ENCODE measurements at places on chromosomes 11 and 22.

GRCh38 chr11:124788521-124788920 is 11.7 kb downstream of the MSANTD2 start:
- DNase-seq = no peak

DNA sequence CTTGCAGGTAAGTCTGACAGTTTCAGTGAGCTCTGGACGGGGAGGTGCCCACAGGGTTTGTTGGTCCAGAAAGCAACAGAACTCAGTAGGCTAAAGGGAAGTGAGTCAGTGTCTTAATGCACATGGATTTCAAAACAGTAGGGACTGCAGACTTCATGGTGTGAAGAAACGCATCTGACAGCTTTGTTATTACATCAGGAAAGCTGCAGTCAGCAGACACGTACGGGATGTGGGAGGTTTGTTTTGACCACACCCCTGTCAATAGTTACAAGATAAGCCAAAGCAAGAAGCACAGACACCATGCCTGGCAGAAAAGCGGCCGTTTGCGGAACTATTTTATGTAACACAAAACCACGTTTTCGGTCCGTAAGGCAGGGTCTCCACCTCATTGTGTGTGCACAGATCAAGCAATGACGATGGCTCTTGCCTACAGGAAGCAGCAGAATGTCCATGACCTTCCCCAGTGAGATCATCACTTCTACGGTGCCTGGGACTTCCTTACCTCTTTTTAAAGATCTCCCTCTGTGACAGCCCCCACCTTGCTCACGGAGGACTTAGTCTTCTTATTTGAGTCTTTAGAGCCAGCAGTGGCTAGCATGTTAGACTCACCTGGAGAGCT is 58.2 kb upstream of the FTH1 start:
- DNase-seq = peak; percentile 84

DNA sequence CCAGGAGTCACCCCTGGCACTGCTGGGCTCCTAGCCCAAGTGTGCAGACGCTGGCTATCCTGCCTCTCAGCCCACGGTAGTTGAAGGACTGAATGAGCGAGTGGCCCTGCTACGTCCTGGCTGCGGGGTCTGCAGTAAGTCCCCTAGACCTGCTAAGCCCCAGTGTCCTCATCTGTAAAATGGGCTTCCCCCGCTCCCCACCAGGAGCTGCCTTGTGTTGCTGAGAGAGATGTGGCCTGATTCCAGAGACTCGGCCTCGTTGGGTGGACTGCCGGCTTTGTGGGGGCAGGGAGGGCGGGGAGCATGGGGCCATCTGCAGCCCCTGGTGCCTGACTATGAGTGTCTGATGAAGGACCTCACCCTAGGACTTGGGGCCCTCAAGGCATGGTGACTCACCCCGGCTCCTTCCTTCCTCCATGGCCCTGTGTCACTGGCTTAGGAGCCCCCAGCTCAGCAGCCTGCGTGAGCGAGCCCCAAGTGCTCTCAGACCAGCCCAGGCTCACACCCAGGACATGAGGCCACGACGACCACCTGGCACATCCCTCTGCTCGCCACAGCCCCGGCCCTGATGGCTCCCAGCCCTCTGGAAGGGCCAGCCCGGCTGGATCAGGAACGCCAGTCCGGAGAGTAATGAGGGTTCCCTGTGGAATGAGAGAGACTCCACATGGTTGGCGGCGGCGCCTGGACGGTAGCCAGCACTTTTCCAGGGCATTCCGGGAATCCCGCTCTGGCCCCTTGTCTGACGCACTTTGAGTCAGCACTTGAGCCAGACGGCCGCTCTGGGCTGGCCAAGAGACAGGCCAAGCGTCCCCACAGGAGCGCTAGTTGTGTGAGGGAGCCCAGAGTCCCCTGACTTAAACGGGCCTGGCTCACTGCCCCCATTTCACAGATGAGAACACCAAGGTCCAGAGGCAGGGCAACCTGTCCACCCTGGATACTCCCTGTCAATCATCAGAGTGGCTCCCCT is 50.5 kb upstream of the SHISAL1 start:
- DNase-seq = no peak

DNA sequence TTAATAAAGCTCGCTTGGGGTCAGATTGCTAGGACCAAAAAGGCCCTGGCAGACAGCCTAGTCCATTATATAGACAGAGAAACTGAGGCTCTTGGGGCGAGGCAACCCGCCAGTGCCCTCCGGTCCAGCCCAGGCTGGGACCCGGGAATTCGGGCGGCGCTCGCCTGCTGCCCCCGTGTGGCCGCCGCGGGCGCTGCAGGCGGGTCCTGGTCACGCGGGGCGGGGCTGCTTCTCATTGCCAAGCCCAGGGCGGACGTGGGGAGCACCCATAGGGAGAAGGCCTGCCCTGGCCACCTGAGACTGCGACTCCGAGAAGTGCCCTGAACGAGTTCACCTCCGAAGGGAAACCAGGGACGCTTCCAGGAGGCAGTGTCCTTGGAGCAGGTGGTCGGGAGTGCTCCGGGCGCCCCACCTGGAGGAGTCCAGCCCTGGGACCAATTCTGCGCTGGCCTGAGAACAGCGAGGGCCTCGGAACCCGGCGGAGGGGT is 36.0 kb upstream of the CSNK1E start:
- DNase-seq = peak; percentile 81

DNA sequence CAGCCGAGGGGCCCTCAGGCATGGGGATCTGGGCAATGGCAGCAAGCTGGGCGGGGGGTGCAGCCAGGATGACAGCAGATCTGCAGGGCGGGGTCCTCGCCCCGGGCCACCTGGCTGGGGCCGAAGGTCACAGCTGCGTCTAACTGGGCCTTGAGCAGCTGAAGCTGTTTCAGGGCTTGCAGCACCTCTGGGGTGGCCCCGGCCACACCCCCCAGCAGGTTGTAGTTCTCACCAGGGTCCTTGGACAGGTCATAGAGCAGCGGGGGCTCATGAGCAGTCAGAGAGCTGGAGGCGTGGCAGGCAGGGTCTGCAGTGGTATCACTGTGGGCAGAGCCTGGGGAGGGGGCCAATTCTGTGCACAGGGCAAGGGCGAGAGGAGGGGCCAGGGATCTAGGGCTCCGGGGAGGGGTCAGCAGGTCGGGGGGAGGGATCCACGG is 2.8 kb downstream of the ARSA start:
- no peak for DNase-seq

DNA sequence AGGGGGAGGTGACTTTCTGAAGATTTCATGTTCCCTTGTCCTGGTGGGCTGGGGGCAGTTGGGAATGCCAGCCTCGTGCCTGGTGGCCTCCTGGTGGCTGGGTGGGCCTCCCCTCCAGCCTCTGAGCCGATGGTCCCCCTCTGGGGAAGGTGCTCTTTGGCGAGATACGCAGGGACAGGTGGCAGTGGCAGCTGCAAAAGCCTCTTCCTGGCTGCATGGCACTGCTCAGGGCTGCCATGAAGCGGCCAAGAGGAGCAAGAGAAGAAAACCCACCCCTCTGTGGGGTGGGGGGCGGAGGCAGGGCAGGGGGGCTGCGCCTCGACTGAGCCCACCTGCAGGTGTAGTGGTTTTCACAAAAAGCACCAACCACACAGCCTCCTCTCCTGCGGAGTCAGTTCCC is 61.8 kb upstream of the PHF21B start:
- DNase-seq = no peak

DNA sequence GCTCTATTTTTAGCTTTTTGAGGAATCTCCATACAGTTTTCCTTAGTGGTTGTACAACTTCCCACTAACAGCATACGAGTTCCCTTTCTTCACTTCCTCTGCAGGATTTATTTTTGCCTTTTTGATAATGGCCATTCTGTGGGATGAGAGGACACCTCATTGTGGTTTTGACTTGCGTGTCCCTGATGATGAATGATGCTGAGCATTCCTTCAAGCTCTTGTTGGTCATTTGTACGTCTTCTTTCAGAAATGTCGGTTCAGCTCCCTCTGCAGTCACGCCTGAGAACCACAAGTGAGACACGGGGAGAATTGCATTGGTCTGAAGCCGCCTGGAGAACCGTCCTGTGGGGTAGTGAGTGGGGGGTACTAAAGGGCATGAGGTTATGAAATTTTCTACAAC is 2.0 kb upstream of the KRTAP5-10 start:
- DNase-seq = peak; percentile 86
